ENCODE measurements at places on chromosomes 3 and 15.

DNA sequence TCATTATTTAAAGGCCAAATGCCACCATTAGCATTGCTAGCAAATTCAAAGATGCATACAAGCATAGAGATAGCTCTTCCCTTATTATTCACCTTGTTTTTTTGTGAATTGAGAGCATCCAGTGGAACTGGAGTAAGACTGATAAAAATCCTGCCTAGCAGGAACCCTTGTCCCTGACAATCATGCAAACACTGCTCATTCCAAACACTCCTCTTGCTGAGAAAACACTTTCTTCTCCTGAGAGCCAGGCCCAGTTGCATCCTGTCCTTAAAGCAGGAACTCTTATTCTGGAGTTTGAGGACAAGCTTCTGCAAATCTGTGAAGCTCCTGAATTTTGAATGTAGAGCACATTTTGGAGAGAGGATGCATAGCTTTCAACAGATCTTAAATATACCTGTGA, 49.3 kb upstream of the KCNMB2 start:
- DNase-seq: no peak

- no peak for DNase-seq
Observed at GRCh38 chr15:61253186-61253585, 24.1 kb upstream of the RORA start.

DNA sequence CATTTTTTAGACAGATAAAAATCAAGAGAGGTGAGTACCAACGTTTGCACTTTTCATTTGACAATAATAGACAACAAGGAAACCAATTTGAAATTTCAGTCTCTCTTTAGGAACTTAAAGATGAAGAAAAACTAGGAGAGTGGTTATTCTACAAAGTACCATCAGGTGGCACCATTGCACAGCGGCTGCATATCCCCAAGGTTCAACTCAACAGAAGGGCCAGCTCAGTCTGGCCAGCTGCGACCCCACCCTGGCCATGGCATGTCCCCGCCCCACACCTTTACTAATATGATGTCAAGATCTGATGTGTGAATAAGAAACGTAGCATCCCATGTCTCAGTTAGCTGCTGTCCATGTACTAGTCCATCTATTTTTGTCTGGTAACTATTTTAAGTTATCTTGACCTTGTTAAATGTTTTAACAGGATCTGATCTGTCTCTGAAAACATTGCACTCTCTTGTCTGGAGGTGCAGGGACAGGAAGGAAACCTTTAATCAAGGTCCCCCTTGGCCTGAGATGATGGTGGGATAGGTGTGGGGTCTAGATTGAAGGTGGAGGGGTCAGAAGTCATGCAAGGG, 35.5 kb upstream of the CGNL1 start:
- DNase-seq: peak; percentile 78

DNA sequence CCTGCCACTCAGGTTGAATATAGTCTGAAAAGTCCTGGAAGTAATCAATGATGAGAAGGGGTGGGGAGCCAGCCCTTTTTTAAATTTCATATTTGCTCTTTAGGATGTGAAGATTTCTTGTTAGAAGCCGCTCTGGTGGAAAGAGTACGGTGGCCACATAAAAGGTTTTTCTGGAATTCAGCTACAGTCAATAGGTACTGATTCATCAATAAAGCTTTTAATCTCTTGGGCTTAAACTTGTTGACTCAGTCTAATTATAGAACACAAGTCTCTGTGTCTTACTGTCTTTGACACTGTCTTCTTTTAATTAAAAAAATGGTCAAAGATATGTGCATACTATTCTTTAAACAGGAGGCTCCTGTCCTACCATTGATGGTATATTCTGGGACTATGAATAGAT, 99.9 kb upstream of the TP63 start:
- DNase-seq: no peak

DNA sequence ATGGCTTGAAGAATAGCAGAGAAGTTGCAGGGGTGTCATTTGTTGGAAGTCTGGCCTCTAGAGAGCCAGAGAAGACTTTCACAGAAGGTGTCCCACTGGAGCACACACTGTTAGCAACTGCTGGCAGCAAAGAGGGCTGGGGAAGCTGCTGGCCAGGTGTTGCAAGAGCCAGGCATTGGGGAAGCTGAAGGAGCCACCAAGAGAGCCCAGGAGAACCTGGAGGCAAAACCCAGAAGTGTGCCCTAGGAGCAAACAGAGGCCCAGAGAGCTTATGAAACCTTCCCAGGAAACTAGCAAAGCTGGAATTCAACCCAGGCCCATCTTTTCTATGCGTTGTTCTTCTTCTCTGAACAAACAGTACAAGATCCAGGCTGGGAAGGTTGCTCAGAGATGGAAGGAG, 132.7 kb upstream of the TRIM42 start:
- peak; percentile 36 for DNase-seq

DNA sequence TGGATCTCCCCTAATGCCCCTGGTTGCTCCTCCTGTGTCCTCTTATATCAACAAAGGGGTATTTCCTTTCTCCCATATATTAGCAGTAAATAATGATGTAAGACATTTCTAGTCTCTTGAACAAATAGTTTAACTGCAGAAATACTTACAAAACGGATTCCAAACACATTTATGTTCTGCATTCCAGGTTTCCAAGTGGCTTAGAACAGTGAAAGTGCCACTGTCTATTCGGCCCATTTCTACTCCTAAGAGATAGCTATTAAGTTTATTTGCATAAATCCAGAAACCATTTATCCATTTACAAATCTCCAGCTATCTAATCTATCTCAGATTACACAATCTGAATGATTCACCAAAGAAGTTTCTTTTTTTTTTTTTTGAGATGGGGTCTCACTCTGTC, 55.8 kb upstream of the FRMD4B start:
- no peak for DNase-seq

GRCh38 chr15:68497206-68497910, 65.4 kb upstream of the ITGA11 start:
- DNase-seq: peak; percentile 73

- DNase-seq: no peak
Observed at GRCh38 chr3:61146010-61146890, 105.0 kb downstream of the FHIT start.

- DNase-seq: no peak
Observed at GRCh38 chr3:10309736-10310135, 11.2 kb downstream of the SEC13 start.

GRCh38 chr3:45781271-45781670, 15.1 kb downstream of the SLC6A20 start:
- DNase-seq: peak; percentile 32

- DNase-seq: no peak
Observed at GRCh38 chr15:53861792-53862191, 102.3 kb upstream of the WDR72 start.

DNA sequence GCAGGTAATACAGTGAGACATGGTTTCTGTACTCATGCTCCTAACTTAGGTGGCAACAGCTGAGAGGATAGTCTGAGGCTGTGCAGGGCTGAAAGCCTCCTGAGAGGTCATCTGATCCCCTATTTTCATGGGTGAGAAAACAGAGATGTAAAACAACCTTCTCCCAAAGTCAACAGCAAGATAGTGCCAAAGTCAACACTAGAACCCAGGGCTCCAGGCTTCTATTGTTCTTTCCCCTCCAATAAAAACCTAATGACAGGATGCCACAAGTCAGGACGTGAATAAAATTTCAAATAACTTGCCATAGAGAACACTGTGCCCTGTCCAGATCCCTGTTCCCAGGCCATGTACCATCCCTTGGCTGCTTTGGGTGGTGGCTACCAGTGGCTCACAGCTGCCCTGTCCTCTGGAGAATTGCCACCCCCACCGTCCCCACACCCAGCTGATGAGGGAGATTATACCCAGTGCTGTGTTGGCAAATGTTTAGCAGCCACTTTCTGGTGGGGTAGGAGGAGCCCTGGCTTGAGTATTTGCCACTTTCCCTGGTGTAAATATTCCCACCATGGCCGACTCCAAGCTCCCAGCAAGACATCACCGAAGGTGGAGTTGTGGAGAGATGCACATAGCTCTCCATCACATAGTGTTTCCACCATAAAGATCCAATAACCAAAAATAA, 54.8 kb downstream of the SRGAP3 start:
- no peak for DNase-seq

GRCh38 chr3:42718338-42718737, 15.7 kb upstream of the HHATL start:
- DNase-seq: no peak

DNA sequence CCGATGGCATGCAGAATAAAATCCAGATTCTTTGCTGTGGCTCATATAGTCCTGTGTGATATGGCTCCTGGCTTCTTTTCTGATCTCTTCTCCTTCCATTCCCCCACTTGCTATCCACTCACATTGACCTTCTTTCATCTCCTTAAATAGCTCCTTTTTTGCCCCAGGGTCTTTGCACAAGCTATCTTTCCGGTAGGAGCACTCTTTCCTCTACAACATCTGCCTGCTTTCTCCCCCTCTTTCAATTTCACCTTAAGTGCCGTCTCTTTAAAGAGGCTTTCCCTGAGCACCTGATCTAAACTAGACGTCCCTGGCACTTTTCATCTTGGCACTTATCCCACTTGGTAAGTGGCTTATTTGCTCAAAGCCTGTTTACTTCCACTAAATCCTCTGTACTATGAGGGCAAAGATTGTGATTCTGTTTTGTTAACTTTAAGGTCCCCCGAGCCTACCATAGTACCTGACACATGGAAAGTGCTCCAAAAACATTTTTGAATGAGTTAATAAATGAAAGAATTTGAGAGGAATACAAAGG, 323.3 kb upstream of the TLE3 start:
- no peak for DNase-seq

GRCh38 chr3:81951106-81951505, 189.7 kb upstream of the GBE1 start:
- no peak for DNase-seq

DNA sequence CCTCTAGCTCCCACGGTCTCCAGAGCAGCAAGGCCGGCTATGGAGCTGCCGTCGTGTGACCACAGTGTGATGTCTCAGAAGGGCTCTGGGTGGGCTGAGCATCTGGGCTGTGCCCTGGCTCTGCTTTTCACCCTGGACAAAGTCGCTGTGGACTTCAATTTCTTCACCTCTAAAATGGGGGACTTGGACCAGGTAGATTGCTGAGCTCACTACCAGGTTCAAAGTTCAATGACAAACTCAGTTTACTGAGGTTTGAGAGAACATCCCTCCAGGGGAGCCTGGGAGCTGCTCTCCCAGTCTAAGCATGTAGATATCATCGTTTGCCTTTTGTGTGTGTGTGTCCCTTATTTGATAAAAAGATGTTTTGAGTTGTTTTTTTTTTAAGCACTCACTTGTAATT, 25.1 kb downstream of the RLBP1 start:
- no peak for DNase-seq

GRCh38 chr3:172138792-172139507, 99.6 kb downstream of the FNDC3B start:
- DNase-seq: peak; percentile 87

- no peak for DNase-seq
Observed at GRCh38 chr3:80492162-80492561, 724.4 kb upstream of the ROBO1 start.

DNA sequence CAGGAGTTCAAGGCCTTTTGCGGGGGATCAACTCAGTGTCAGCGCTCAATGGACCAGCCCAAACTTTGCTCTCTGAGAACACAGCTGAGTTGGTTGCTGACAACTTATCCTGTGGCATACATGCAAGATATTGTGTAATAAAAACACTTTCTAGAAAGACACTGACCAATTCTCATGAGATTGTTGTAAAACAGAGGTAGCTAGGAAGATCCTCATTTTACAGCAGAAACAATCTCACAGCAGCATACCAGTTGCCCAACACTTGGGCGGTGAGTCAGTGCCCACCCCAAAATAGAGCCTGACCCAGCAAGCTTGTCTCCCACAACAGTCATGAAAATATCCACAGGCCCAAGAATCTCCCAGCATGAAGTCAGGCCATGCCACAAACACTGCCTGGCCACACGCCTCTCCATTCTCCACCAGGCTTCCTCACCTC, 18.2 kb downstream of the KLHL6 start:
- DNase-seq: no peak

DNA sequence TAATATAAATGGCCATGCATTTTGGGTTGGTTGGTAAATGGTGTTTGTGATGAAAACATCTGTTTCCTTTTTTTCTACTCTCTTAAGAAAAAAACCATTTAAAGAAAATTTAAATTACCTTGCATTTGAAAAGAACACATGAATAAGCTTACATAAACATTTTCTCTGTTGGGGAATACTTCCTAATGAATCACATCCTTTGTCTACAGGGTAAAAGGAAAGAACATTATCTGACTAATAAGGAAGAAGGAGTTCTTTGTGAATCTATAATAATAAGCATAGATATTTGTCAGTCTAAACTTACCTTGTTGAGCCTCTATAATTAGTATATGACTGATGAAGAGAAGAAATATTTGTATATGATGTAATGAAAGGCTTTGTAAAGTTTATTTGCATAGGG, 254.1 kb upstream of the ZNF717 start:
- DNase-seq: no peak

DNA sequence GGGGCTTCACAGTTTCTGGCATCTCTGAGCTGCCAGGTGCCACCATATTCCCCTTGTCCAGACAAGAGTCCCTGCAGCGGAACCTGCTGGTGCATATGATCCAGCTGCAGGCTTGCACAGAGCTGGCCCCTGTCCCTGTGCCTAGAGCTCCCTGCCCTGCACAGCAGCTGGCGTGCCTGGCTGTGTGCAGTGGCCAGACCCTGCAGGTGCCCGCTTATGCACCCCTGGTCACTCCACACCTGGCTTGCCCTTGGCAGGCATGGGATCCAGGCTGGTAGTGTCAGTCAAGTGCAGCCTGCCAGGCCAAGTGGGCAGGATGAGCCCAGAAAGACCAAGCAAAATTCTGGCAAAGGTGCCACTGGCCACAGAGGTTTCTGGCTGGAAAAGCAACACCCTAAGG, 88.6 kb upstream of the TTBK2 start:
- DNase-seq: no peak

DNA sequence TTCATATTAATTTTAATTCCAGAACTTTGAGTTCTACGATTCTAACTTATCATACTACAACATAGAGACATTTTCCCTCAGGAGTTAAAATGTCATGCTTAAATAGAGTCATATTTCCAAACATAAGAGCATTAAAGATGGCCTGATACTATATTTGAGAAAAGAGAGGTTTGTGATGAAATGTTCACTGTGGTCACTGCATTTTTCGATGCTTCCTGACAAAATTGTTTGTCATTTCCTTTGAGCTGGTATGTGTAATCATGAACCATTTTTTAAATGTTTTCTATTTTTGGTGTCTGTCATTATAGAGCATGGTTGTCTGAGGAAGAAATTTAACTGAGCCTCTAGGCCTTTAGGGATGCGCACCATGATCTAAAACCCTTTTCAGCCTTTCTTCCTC, 721.4 kb upstream of the NR2F2 start:
- no peak for DNase-seq

DNA sequence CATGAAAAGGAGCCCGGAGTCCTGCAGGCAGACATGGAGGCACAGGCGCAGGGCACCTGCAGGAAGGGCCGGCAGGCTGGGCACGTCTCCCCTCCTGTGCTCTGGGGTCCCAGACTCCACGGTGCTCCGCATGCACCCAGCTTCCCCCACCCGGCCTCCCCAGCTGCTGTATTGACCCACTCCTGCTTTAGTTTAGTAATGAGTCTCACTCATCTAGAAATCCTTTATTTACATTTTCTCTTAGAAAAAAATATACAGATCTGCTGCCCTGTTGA, 8.5 kb downstream of the MESP2 start:
- DNase-seq: no peak

Data from islet precursor cell (in vitro differentiated cells).